GM10248 (cell line): ENCODE measurements at places on chromosomes 16 and 17.

DNA sequence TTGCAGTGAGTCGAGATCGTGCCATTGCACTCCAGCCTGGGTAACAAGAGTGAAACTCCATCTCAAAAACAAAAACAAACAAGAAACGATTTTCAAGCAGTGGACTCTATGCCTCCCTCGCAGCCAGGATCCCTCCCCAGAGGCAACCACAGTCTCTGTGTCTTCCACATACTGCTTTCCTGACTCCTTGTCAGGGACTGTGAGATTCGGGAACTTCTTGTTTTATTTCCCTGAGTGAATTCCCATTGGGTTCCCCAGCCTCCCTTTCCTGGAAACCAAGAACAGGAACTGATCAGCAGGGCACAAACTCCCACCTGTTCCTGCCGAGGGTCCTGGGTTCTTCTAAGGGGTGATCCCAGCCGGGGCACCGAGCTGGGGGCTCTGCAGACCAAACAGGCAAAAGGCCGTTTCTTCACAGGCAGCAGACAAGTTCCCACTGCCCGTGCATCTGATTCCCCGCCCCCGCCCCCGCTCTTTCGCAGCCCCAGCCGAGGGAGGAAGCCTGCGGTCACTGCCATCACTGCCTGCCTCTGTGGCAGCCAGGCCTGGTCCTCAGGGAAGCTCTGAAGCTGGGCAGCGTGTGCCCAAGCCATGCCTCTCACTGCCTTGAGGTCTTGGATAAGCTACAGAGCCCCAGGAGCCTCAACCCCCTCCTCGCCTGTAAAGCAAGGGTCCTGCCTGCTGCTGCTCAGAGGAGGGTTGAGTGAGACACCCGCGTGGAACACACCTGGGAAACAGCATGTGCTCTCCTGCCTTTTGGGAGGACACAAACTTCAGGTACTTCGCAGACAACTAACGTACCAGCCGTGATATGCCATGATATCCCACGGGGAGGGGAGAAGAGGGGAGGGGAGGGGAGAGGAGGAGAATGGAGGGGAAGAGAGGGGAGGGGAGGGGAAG is 5.5 kb upstream of the PIEZO1 start:
- DNase-seq: no peak

GRCh38 chr16:65117811-65118448 is 3.9 kb downstream of the CDH11 start:
- peak; percentile 42 for DNase-seq

GRCh38 chr16:57203451-57203850 is 17.3 kb downstream of the RSPRY1 start:
- DNase-seq: no peak

- DNase-seq: no peak
Measured at GRCh38 chr17:32033223-32033622, 26.0 kb downstream of the LRRC37B start.

DNA sequence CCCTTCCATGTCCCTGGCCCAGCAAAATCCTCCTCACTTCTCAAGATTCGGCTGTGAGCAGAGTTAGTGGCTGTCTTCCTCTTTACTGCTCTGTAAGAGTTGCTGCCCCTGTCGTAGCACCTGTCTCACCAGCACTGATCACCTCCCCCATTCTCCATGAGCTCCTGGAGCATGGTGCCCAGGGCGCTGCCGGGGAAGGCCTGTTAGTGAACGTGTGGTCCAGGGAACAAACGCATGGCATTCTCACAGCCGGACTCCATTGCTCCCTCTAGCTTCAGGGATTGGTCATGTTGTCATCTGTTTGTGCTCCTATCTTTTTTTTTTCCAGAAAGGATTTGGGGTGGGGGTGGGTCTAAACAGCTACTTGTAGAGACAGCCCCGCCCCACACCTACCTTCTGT is 141.2 kb downstream of the CMIP start:
- DNase-seq: no peak

- DNase-seq: no peak
Measured at GRCh38 chr16:50284131-50284911, 18.0 kb downstream of the ADCY7 start.
